Naive thymus-derived CD4-positive, alpha-beta T cell (primary cell): ENCODE measurements at places on chromosomes 1 and 21. TPM values are rescaled to one million over a fixed set of nuclear protein-coding genes. Genes with fewer than 3 reads are reported as not detected.

DNA sequence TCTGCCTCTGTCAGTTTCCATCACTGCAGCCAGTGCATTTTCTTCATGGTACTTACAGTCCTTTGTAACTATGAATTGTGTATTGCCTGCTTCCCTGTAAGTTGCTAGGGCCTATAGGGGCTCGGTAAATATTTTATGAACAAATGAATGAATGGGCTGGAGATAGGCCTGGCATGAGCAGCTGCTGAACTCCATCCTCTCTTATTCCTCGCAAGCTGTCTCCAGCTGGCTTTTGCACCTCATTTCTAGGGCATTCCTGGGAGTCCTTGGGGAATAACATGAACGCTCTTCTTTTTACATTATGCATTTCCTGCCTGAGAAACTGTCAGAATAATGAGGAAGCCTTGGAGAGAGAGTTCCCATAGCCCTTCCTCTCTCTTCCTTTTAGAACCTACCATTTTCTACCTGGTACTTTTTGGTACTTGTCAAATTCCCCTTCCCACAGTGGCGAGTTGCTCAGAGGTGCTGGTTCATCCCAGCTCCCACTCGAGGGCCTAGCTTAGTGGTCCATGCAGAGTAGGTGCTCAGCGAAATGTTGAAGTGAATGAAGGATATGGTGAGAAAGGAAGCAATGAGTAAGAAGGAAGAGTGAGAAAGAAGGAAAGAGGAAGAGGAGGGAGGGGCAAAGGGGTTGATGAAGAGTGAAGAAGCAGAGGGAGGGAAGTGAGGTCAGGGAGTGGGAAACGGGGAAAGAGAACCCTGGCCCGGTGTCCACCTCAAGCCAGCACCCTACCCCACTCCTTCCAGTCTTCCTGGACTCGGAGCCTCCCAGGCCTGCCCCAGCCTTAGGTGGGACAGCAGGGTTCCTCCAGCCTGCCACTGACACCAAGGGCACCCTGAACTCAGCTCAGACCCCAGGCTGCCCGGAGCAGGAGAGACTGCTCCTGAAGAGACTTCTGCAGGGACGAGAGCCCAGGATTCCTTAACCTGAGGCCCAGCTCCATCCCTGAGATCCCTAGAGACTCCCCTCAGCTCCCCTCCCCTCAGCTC is 29.6 kb downstream of the KCNC4 start:
- H3K4me3 ChIP-seq: no peak overlapping the region
- no peaks in the 10 kb centered on the region for H3K36me3 ChIP-seq
- no peaks in the 10 kb centered on the region for H3K4me1 ChIP-seq
- no peak overlapping the region for H3K27ac ChIP-seq

The S100A8 gene
- 2.6 TPM for total RNA-seq

The CD247 gene
- 314 TPM for total RNA-seq

GRCh38 chr1:246210756-246211155 is 296.3 kb downstream of the SMYD3 start:
- no peaks in the 10 kb centered on the region for H3K27me3 ChIP-seq
- no peaks in the 10 kb centered on the region for H3K4me1 ChIP-seq
- no peak for DNase-seq
- H3K27ac ChIP-seq: no peak overlapping the region
- no peaks in the 10 kb centered on the region for H3K36me3 ChIP-seq
- H3K4me3 ChIP-seq: no peak overlapping the region

DNA sequence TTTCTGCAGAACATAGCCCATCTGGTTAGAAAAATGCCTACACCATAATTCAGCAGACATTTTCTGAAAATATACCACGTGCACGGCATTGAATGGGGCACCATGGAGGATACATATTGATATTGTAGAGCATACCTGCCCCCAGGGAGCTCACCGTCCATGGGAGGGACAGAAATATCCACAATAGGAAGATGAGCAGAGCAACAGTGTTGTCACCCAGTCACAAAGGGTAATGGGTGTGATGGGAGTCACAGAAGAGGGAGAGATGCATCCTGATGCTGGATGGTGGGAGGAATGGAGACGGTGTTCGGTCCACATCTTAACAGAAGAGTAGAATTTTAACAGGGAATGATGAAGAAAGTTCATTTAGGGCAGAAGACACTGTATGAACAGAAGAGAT is 51.4 kb downstream of the ATP1A1 start:
- no peak overlapping the region for H3K27ac ChIP-seq
- DNase-seq: no peak
- H3K4me1 ChIP-seq: peaks cover under 1% of the 10 kb centered on the region
- H3K4me3 ChIP-seq: no peak overlapping the region
- H3K27me3 ChIP-seq: no peaks in the 10 kb centered on the region

GRCh38 chr1:184285401-184286087 is 101.3 kb upstream of the C1orf21 start:
- DNase-seq: no peak
- no peak overlapping the region for H3K4me3 ChIP-seq
- H3K27ac ChIP-seq: no peak overlapping the region

DNA sequence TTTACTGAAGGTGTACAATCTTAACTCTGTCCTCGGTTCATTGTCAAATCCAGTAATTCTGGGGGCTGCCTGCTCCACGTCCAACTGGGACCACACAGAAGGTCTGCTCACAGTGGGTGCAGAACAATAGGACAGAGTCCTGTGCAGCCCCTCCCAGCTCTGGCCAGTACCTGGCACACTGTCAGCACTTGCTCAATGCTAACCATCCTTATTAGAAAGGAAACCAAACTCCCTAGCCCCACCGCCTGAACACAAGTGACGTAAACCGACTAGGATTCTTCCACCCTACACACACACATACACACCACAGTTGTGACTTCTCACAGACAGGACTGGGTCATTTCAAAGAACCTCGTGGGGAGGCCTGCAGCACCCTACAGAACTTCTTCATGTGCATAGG is 5.2 kb downstream of the BCAR3 start:
- H3K4me1 ChIP-seq: no peaks in the 10 kb centered on the region
- no peak for DNase-seq
- H3K4me3 ChIP-seq: no peak overlapping the region
- no peaks in the 10 kb centered on the region for H3K36me3 ChIP-seq
- no peak overlapping the region for H3K27ac ChIP-seq

The KLF17 gene
- not detected for total RNA-seq

The GPR89B gene
- 27.5 and 28.1 TPM in 2 replicates for total RNA-seq

DNA sequence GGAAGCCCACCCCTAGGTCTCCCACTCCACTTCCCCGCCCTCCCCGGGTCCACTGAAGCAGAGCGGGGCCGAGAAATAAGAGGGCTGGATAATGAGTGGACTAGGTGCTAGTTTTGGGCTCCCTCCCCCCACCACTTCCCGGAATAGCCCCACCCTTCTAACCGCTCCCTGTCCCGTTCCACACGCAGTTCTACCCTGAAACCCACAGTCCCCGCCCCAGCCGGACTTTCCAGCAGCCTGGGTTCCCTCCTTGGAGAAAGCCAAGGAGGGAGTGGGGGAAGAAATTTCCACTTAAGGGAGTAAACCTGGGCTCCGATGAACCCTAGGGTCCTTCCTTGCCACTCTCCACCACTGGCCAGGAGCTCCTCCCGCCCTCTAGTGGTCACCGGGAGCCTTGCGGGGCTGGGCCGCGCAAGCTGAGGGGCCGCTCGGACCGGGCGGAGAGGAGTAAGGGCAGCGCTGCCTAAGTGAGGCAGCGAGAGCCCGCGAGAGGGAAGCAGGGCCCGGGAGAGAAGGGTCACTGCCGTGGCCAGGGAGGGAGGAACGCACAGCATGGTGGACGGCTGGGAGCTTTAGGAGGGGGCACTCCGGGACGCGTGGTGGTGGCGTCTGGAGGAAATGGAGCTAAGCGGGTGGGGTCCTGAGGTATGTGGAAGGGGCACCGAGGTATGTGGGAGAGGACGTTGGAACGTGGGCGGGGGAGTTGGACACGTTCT is 14.3 kb downstream of the THBS3 start:
- no peaks in the 10 kb centered on the region for H3K27me3 ChIP-seq
- H3K4me1 ChIP-seq: peaks cover 11% of the 10 kb centered on the region
- no peaks in the 10 kb centered on the region for H3K36me3 ChIP-seq
- H3K27ac ChIP-seq: peak overlapping the region; percentile 76
- peak; percentile 53 for DNase-seq

GRCh38 chr1:8711151-8711550 is 106.3 kb downstream of the RERE start:
- DNase-seq: no peak
- H3K36me3 ChIP-seq: no peaks in the 10 kb centered on the region
- no peak overlapping the region for H3K27ac ChIP-seq
- H3K27me3 ChIP-seq: no peaks in the 10 kb centered on the region
- H3K4me3 ChIP-seq: no peak overlapping the region

The TCP10L gene
- not detected for total RNA-seq

DNA sequence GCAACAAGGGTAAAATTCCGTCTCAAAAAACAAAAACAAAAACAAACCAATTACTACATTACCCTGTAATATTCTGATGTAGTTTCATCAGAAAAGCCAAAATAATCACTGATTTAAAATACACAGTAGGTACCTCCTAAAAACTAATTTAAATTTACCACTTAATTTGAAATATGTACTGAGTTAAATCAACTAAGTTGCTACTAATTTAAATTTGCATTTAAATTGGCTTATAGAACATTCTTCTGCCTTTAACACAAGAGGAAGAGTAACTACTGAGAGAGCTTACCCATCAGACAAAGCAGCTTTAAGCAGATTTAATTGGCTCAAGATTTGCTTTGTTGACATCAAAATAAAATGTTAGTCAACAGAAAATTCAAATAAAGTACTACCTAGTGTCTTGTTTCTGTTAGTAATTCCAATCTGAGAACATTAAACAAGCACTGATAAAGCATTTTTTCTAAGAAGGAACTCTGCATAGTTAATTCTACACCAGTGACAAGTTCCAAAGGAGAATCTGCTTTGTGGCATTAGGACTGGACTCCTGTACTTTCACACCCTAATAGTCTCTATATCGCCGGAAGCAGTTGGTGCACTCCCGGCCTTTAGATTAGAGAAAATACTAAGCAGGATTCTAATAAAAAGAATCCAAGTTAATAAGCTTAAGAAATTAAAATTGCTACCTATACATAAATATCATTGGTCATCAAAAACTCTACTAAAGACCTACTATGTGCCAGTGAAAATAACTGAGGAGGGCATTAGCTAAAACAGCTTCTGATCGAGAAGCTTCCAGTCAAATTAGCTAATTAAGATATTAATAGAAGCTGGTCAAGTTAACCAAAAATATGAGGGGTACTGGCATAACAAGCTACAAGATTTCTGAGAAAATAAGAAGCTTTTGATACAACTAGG is 8.4 kb downstream of the LUZP1 start:
- no peak overlapping the region for H3K4me3 ChIP-seq
- no peak for DNase-seq
- no peaks in the 10 kb centered on the region for H3K27me3 ChIP-seq

- H3K27me3 ChIP-seq: no peaks in the 10 kb centered on the region
- no peaks in the 10 kb centered on the region for H3K36me3 ChIP-seq
- no peak overlapping the region for H3K4me3 ChIP-seq
- no peak for DNase-seq
These were observed 69.4 kb upstream of the TLR5 start for GRCh38 chr1:223212441-223212840.

DNA sequence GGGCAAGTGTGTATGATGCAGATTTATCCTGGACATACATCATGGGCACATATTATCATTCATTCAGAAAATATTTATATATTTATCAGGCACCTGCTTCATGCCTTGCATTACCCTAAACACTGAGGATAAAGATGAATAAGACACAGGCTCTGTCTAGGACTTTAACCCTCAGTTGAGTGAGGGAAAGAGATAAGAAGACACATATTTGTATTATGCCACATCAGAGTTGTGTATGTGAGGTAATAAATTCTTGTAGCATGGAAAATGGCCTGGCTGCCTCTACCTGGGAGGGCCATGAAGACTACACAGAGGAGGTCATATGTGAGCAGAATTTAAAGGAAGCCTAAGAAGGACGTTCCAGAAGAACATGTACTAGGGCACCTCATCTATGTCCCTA is 275.8 kb upstream of the ST6GALNAC5 start:
- H3K27ac ChIP-seq: no peak overlapping the region
- no peaks in the 10 kb centered on the region for H3K4me1 ChIP-seq
- DNase-seq: no peak
- H3K27me3 ChIP-seq: no peaks in the 10 kb centered on the region

The CELA2B gene
- not detected for total RNA-seq

The LCE2A gene
- not detected for total RNA-seq

- H3K27ac ChIP-seq: peak overlapping the region; percentile 78
- no peaks in the 10 kb centered on the region for H3K27me3 ChIP-seq
- peak overlapping the region; percentile 78 for H3K4me3 ChIP-seq
- no peak for DNase-seq
- no peaks in the 10 kb centered on the region for H3K36me3 ChIP-seq
These were observed 1.4 kb downstream of the WDTC1 start for GRCh38 chr1:27235827-27236226.

DNA sequence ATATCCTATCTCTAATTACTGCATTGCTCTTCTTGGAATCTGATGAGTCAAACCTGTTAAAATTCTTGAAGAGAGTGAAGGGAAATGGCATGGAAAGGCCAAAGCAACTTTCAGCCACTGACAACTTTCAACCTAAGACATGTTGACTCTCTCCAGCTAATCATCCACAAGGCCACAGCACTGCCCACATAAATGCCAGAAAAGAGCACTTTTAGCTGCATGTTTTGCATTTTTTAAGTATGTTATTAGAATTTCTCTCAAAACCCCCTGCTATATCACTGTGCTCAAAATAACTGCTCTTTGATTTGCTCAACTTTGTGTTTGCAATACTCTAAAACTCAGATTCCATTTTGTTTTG is 352.5 kb downstream of the ADGRL2 start:
- H3K4me3 ChIP-seq: no peak overlapping the region
- no peaks in the 10 kb centered on the region for H3K36me3 ChIP-seq
- H3K4me1 ChIP-seq: no peaks in the 10 kb centered on the region
- no peak overlapping the region for H3K27ac ChIP-seq
- DNase-seq: no peak
- no peaks in the 10 kb centered on the region for H3K27me3 ChIP-seq

GRCh38 chr1:175462301-175463017 is 269.9 kb upstream of the KIAA0040 start:
- H3K27me3 ChIP-seq: no peaks in the 10 kb centered on the region
- H3K36me3 ChIP-seq: no peaks in the 10 kb centered on the region
- no peak overlapping the region for H3K27ac ChIP-seq
- DNase-seq: no peak
- no peak overlapping the region for H3K4me3 ChIP-seq

The METTL13 gene
- 48.9 and 50.7 TPM in 2 replicates for total RNA-seq

DNA sequence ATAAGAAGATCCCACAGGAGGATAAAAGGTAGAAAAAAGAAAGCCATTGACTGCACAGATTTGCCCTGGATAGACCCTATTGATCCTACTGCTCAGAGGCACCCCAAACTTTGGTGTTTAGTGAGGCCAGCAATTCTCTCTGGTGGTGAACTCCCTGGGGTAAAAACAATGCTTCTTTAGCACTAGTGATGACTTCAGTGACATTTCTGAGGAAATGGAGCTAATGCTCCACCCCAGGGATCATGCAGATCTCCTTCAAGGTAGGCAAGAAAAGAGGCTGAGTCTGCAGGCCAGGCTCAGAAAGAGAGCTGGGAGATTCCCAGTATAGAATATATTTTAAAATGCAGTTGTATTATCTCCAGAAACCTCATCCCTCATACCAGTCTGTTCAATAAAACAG is 140.3 kb downstream of the LMX1A start:
- DNase-seq: no peak
- no peak overlapping the region for H3K4me3 ChIP-seq
- no peaks in the 10 kb centered on the region for H3K36me3 ChIP-seq
- H3K27me3 ChIP-seq: no peaks in the 10 kb centered on the region
